Renal cortical epithelial cell (primary cell): ENCODE measurements at places on chromosomes 16 and 17.

GRCh38 chr17:66941773-66942450 is 22.6 kb upstream of the CACNG4 start:
- DNase-seq: no peak

- DNase-seq: peak; percentile 21
These were observed 24.0 kb downstream of the PCTP start for GRCh38 chr17:55774846-55775271.

DNA sequence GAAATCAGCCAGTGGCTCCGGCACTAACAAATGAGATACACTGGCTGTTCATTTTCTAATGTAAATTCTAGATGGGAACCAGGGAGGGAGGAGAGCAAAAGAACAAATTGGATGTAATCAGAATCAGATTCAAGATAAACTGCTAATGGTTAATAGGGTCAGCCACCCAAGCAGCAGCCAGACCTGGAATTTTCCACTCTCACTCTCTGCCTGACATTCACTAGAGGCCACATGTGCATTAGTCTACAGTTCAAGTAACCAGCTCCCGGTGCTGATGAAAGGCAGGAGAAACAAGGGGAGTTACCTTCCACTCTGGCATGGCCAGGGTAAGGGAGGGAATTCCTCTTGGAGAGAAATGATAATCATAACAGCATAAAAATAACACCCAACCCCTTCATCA is 597.7 kb downstream of the TOX3 start:
- DNase-seq: peak; percentile 2

GRCh38 chr16:51154271-51155171 is 3.5 kb upstream of the SALL1 start:
- DNase-seq: peak; percentile 55

- no peak for DNase-seq
These were observed 47.1 kb downstream of the NUP93 start for GRCh38 chr16:56777001-56777400.

DNA sequence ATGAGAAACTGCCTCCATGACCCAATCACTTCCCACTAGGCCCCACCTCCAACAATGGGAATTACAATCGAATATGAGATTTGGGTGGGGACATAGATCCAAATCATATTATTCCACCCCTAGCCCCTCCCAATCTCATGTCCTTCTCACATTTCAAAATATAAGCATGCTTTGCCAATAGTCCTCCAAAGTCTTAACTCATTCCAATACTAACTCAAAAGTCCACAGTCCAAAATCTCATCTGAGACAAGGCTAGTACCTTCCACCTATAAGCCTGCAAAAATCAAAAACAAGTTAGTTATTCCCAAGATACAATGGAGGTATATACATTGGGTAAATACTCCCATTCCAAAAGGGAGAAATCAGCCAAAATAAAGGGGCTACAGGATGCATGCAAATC is 12.9 kb downstream of the CLEC10A start:
- DNase-seq: no peak

DNA sequence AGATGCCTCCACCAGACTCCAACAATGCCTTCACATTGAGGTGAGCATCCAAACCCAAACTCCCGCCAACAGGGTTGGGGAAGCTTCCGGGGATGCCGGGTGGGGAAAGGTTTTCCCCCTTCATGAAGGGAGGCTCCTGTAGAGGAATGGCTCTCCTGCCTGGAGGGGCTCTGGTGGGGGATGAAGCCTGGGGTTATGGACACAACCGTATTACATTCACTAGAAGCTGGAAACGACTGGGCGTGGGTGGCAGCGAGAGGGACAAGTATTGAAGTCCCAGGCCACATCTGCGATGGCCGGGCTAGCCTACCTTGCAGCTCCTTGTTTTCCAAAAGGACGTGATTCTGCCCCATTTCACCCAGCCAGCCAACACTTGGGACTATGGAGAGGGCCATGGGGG is 321.1 kb downstream of the C16orf95 start:
- DNase-seq: no peak

- DNase-seq: no peak
These were observed 3.4 kb downstream of the PLEKHH3 start for GRCh38 chr17:42673266-42673884.

GRCh38 chr16:70476272-70477020 is 22.1 kb downstream of the FCSK start:
- peak; percentile 93 for DNase-seq

GRCh38 chr17:83057793-83058265 is 21.6 kb upstream of the METRNL start:
- no peak for DNase-seq

DNA sequence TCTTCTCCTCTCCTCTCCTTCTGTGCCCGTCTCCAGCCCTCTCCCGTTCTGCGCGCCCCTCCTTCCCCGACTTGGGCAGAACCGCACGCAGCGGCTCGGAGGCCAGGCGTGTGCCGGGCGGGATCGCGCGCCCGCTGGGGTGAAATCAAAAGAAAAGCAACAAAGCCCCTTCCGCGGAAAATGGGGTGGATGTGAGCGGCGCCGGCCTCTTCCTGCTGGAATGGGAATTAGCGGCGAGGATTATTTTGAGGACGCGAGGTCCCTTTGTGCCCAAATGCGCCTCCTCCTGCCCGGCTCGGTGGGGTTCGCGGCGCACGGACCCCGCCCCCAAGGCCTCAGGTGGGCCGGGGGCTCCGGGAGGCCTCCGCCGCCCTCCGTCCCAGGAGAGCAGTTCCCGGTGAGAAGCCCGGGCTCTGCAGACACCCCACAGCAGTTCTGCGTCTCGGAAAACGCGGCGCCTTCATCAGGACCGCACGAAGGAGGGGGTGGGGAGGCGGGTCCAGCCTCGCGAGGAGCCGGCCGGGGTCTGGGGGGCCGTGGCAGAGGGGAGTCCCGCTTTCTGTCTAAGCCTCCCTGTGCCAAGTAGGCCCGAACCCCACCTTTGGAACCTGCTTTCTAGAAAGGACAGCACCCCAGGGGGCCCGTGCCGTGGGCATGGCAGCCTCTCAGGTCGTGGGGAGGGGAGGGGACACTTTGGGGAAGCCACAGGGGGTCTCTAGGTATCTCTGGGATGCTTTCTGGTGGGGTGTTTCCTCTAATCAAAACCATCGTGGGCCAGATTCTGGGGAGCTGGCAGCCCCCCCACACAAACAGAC is 91.0 kb upstream of the CBX4 start:
- no peak for DNase-seq

DNA sequence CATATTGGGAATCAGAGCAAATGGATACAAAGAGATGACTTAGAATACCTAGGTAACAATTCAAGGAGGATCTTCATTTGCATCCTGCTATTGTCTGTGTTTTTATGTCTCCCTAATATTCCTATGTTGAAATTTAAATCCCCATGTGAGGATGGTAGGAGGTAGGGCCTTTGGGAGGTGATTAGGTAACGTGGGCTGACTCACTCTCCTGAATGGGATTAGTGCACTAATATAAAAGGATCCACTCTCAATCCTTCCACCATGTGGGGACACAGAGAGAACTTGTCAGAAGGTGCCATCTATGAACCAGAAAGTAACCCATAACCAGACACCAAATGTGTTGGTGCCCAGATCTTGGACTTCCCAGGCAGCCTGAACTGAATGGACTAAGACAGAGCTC is 83.4 kb downstream of the CDH8 start:
- no peak for DNase-seq

DNA sequence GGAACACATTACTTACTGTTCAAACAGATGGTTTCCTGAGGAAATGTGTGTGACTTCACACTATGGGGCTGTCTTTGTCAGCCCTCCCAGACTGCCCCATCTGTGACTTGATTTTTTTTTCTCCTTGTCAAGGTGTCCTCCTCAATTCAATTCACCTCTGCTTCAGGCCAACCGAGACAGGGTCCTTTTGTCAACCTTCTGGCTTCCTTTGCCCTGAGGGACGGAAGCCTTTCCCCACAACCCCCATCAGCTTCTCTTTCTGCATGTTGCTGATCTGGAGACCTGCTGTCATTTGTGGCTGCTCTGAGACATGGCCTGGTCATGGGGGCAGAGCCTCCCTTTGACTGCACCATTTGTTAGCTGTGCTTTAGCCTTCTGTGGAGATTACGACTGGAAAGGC is 21.3 kb upstream of the RGS9 start:
- no peak for DNase-seq

- DNase-seq: peak; percentile 48
These were observed 3.5 kb upstream of the NHERF1 start for GRCh38 chr17:74744714-74745547.

- DNase-seq: peak; percentile 19
These were observed 3.0 kb downstream of the CYLD start for GRCh38 chr16:50744881-50745280.

DNA sequence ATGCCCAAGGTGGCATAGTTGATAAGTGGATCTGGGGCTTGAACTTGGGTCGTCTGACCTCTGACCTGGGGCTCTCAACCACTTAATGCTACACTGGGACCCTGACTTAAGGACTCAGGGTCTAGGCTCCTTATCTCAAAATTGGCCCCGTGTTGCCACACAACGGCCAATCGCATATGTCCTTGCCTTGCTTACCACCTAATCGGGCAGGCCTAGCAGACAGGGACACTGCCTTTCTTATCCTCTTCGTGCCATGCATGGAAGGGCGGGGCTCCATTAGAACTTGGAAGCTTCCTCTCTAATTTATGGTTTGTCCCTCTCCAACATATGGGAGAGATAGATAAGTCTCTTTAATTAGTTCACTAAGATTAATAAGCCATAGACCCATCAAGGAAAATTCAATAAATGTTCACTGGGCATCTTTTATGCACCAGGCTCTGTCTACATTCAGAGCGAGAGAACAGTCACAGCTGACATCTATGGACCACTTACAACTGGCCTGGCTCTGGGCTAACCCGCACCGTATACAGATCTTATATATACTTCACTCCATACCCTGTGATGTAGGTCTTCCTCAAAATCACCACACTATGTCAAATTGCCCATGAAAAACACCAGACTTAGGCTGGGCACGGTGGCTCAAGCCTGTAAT is 35.1 kb downstream of the CDH1 start:
- no peak for DNase-seq

DNA sequence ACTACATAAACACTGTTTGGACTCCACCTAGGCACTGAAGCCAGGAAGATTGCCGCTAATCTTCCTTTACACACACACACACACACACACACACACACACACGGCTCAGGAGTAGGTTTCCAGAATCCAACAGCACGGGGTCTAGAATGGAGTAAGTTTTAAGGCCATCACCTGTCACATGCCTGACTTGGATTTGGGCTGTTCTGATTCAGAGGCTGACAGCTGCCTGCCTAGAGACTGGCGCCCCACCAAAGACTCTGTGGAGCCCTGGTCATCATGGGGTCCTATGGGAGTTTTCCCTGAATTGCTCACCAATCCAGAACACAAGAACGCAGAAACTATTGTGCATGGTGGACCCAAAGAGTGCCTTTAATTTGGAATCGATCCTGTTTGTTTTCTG is 10.9 kb downstream of the CDRT4 start:
- DNase-seq: no peak

DNA sequence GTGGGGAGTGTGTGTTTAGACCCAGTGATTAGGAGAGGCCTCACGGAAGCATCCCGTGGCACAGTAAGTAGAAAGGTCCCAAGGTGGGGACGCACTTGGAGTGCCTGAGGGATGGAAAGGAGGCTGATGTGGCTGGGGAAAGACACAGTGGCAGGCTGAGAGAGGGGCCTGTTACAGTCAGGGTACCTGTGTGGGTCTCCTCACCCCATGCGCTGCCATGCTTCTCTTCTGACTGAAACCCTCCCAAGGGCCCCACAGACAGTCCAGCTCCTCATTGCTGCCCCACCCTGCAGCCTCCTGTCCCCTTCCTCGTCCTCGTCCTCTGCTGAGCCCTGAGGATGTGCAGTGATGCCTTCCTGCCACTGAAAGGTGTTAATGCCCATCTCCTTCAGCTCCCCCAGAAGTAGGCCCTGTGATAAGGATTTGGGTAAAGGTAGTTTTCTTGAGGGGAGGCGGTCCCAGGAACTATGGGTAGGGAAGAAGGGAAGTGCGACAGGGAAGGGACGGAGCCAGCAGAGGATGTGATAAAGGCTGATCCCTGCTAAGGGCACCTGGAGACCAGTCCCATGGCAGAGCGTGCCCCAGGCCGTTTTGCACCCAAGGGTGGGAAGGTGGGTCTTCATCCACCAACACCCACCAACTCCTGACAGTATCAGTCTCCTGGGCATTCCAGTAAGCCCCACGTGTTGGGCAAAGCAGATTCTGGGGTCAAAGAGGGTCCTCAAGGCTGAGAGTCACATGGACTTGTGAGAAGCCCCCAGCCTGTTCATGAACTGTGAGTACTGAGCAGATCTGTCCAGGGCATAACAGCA is 237.2 kb downstream of the GSG1L start:
- DNase-seq: no peak

DNA sequence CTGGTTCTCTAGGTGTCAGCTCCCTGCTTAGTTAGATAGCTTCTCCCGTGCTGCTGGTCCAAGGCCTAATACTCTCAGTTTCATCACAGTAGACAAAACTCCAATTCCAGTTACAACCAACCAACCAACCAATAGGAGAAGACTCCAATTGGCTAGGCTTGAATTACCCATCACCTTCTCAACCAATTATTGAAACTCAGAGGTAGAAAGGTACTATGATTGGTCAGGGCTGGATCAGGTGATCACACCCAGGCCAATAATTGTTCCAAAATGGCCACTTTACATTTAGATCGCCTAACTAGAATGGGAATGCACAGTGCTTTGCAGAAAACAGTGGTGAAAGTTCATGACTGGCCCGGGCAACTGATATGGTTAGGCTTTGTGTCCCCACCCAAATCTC is 49.5 kb upstream of the CRHR1 start:
- no peak for DNase-seq

DNA sequence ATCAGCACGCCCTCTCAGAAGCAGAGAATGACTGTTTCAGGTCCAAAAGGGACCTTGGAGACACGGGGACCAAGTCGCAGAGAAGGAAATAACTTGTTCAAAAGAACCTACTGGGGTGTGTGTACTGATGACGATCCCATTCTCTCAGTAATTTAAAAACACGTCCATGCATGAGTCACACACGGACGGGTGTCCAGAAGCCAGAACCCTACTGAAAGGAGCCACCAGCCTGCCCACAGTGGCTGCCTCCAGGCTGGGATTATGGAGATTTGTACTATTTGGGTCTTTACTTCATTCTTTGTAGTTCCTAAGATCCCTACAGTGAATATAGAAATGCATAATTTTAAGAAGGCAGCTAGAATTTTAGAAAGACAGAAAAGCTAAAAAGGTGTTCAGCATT is 27.8 kb downstream of the TMEM204 start:
- DNase-seq: no peak

DNA sequence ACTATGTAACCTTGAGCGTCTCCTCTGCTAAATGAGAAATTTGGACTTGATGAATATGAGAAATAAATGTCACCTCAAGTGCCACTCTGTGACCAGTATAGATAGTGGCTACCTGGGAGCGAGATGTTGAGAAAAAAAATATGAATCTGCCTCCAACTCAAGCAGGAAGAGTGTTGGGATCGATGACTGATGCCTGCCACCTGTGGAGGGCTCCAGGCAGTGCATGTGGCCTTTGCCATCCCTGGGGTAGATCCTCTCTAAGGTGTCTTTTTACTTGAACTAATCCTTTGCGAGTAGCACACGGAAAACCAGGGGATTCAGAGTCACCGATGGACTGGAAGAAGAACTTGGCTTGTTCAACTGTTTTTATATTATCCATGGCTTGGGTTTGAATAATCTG is 9.4 kb downstream of the CCDC182 start:
- peak; percentile 11 for DNase-seq

- DNase-seq: no peak
These were observed 30.2 kb upstream of the PHLPP2 start for GRCh38 chr16:71754652-71755051.

- peak; percentile 58 for DNase-seq
These were observed 20.7 kb upstream of the MED13 start for GRCh38 chr17:62085511-62086408.

- peak; percentile 61 for DNase-seq
These were observed 17.1 kb downstream of the TRAF4 start for GRCh38 chr17:28760601-28761562.
